ENCODE measurements at places on chromosomes 7 and 10.

DNA sequence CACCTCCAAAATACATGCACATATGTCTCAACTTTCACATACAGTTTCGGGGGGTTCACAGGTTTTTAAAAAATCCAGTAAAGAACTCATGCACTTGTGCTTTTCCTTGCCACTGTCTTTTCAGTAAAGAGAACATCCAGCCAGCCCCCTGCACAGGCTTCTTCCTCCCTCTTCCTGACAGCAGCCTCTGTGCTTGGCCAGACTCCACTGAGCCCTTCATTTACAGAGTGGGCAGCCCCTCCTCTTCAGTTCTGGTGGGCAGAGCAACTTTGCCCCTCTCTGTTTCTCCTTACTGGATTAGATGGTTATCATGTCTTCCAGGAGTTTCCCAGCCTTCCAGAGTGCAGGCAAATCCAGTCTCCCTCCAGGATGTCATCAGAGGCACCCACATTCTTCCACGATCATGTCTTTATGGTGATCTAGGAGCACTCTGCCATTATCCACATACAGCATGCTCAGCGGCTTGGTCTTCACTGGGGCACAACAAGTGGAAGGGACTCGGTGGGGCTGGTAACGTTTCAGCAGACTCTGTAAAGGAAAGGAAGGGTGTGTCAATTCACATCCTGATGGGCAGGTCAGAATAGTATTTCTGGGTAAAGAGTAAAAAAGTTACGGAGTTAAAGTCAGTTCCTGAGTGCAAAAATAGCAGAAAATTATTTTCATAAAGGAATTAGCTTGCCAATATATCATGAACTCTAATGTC lies 8.8 kb downstream of the NODAL start:
- no peak for DNase-seq

GRCh38 chr10:124533266-124533665 lies 71.6 kb downstream of the LHPP start:
- DNase-seq: no peak

DNA sequence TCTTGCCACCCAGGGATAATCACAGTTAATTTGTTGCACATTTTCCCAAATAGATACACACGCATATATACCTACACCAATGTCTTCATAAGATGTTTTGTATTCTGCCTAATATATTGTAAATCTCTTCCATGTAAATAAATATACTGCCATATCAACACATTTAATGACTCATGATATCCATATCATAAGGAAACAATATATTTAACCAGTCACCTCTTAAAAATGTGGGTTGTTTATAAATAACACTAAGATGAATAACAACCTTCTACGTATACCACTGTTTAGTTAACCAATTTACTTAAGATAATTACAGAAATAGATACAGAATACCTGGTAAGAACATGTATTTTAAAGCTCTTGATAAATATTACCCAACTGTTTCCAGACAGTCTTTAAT lies 38.2 kb downstream of the ELAPOR2 start:
- no peak for DNase-seq

GRCh38 chr10:79985481-79986072 lies 36.7 kb upstream of the SFTPD start:
- DNase-seq: no peak

GRCh38 chr10:22580711-22581110 lies 133.7 kb downstream of the PIP4K2A start:
- DNase-seq: no peak

GRCh38 chr10:132793871-132794849 lies 8.2 kb upstream of the NKX6-2 start:
- DNase-seq: no peak

GRCh38 chr10:24727786-24728185 lies 4.1 kb upstream of the ARHGAP21 start:
- no peak for DNase-seq

DNA sequence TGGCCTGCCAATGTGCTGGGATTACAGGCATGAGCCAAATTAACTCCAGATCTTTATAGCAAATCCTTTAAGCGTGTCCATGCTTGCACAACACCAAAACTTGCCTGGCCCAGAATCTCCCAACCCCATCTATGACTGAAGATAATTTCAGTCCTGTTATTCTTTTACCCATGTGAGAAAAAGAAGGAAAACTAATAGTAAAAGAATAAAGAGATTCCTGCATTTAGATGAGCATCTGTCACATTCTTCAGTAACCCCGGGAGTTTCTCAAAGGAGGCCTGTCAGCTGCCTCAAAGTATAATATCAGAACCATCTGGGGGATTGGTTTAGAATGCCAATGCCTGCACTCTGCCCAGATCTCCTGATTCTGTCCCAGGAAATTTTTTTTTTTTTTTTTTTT lies 158.1 kb upstream of the KMT2E start:
- DNase-seq: no peak

GRCh38 chr7:63925626-63926460 lies 72.8 kb upstream of the ZNF722 start:
- peak; percentile 88 for DNase-seq

GRCh38 chr10:48333856-48334255 lies 27.4 kb downstream of the MAPK8 start:
- no peak for DNase-seq

GRCh38 chr10:104197364-104197763 lies 34.8 kb downstream of the CFAP43 start:
- DNase-seq: no peak

Measured in CD14-positive monocyte (primary cell).